ENCODE measurements at places on chromosomes 7 and 10.

- DNase-seq, result no peak
These were observed 1215.5 kb upstream of the LRRTM3 start for GRCh38 chr10:65710306-65710705.

GRCh38 chr7:110621289-110621688, 469.6 kb upstream of the LRRN3 start:
- DNase-seq, result no peak

DNA sequence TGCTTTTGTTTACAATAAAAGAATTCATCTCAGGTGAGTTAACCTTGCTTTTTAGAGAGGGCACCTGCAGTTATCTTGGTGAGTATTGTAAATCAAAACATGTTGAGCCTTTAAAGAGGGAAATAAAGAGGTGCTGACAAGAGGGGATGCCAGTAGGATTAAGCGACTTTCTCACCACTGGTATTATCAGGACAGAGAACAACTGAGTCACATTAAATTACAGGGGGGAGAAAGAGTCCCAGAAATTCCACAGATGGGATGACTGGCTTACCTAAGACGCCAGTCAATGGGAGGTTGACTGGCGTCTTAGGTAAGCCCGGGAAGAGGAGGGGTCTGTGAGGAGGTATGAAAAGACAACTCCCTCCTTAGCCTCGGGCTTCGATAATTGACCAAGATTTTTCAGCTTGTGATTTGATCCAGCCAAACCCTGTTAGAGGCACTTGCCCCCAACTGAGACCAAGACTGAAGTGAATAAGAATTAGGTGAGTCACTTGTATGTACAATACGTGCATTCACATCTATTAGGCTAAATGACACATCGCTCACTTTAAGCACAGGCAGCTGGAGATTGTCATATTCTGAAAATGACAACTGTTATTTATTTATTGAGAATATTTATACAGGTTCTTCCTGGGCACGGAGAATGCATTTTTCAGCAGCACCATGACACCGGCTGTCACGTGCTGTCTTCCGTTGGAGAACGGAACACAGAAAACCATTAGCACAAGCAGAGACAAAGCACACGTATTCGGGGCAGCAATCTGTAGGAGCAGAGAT, 117.6 kb downstream of the SEM1 start:
- no peak for DNase-seq

DNA sequence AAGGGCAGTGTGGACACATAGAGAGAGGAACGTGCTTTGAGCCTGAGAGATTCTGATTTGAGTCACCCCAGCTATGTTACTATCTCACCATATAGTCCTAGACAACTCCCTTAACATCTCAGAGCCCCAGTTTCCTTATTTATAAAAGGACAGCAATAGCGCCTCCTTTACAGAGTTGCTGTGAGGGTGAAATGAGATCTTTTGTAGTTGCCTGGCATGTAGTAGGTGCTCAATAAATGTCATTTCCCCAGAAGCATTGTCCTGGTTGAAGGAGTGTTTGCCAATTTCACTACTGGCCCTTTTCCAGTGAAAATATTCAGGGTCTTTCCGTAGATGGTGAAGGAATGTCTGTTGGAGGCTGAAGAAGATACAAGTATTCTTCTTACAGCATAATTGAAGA, 51.3 kb upstream of the FAM180A start:
- no peak for DNase-seq

DNA sequence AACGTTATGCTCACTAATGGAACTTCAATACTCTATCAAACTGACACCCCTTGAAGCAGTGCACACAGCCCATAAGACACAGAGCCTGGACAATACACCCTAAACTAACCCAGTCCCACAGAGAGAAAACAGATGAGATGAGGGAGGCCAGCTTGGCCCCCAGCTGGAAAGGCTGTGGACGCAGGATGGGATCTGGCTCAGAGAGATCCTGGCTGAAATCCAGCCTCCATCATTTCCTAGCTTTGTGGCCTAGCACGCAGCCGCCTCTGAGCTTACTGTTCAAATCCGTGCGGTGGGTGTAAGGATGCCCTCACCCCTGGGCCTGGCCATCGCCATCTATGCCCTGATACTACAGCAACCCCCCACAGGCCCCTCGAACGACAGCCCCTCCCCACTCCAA, 32.7 kb downstream of the SNX8 start:
- DNase-seq, result no peak

- DNase-seq, result no peak
These were observed 5.9 kb downstream of the SEMA3E start for GRCh38 chr7:83643012-83643411.

- no peak for DNase-seq
These were observed 29.7 kb upstream of the DDC start for GRCh38 chr7:50594734-50595485.

- DNase-seq, result no peak
These were observed 135.9 kb downstream of the KIAA1217 start for GRCh38 chr10:24344695-24345463.

GRCh38 chr10:55200020-55200419, 399.0 kb upstream of the PCDH15 start:
- no peak for DNase-seq

- DNase-seq, result no peak
These were observed 19.3 kb downstream of the FGFR2 start for GRCh38 chr10:121578965-121579364.

DNA sequence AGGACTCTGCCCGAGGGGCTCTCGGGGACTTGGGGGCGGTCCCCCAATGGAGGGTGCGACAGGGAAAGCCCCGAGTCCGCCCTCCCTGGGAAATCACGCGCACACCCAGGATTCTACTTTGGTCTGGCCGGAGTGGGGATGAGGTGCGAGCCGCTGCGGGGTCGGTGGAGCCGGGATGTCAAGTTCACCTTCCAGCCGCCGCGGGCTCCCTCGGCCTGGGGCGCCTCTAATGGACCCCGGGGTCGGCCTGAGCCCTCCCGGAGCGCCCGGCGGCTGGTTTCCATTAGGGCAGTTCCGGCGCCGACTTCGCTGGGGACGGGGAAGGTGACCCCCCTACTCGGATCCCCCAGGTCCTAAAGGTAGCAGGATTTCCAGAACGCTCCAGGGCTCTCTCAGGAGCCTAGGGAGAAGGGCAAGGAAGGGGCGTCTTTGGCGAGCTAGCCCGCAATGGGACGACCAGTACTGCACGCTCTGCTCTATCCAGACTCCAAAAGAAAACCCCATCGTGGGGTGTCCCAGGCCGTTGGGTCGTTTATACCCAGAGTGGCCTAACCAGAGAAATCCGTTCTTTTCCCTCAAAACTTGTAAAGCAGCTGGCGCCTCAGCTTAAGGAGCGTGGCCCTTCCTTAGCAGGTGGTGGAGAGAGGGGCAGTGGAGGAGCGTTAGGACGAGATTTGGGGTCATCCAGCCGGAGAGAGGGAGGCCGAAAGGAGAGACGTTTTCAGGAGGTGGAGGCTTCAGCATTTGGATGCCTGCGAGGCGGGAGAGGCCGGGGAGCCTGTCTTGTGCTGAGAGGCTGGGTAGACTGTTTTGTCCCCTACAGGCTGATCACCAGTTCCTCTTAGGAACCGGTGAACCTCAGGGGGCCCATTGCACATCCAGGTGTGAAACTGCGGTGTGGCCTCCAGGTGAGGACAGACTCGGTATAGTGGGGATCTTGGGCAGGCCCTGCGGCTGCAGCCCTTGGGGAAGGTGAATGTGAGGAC, 860 bp upstream of the WDR86 start:
- no peak for DNase-seq

- no peak for DNase-seq
These were observed 115.5 kb downstream of the BUB3 start for GRCh38 chr10:123269675-123270074.

DNA sequence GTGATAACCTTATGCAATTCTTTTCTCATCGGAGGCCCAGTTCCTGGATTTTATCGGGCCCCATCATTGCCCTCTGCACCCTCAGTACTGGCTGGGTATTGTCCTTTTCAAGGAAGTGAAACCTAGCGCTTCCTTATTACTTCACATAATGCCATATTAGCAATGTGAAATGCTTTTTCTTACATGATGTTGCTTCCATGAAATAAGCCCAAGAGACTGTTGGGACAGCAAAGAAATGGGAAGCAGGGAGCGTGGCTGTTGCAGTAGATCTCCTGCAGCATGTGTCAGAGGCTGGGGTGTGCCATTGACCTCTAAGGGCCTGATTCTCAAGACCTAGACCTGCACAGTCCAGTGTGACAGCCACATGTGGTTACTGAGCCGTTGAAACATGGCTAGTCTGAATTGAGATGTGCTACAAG, 8.1 kb downstream of the CHN2 start:
- DNase-seq, result no peak

GRCh38 chr7:144384071-144384470, 19.4 kb downstream of the NOBOX start:
- DNase-seq, result no peak

DNA sequence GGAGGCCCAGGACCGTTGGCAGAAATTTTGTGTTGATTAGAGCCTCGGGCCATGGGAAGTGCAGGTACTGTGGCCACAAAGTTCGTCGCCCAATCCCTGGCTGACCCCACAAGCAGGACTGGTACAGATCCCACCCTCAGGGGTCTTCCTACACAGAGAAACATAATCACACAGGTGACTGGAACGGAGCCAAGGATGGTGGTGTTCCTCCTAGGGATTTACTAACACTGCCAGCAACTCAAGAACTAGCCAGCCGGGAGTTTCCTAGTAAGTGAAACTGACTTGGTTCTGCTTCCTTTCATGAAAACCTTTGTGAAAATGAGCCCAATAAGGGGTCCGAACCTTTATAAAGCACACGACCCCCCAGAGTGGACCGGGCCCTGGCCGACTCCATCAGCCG, 5.7 kb downstream of the CUX1 start:
- no peak for DNase-seq

DNA sequence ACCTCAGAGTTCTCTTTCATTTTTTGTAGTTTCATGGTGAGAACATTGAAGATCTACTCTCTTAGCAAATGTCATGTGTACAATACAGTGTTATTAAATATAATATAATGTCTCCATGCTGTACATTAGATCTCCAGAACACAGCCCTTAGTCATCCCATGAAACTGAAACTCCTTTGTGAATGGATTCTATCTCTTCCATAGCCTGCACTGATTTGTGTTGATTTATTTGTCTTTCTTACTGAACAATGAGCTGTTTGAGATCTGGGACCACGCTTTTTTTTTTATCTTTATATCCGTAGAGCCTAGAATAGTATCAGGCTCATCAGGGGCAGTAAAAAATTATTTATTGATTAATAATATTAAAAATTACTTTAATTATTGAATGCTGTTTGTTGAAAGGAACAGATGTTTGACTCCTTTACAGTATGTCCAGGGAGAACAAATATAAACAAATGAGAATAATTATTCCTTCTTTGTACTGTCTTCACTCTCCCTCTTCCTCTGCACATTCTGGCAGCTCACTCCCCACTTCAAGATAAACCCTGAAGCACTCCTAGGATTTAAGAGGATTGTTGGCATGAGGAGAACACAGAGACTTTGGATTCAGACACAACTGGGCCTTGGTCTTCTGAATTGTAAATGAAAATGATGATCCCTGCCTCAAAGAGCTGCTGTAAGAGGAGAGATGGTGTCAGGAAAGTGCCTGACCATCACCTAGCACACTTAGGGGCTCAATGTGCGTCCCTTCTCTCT, 81.6 kb upstream of the MSRB2 start:
- DNase-seq, result no peak
